Upper lobe of left lung (tissue), 6 donors: ENCODE measurements at places on chromosomes 6 and 20. TPM values are rescaled to one million over a fixed set of nuclear protein-coding genes. Genes with fewer than 3 reads are reported as not detected.

Gene RBCK1
- total RNA-seq: 179 TPM

- DNase-seq: no peak
These were observed 6.7 kb upstream of the FAM110A start for GRCh38 chr20:826695-827323.

- no peak for DNase-seq
These were observed 49.7 kb downstream of the PTPRA start for GRCh38 chr20:2922957-2923356.

- DNase-seq: no peak
These were observed 113.9 kb upstream of the SALL4 start for GRCh38 chr20:51916244-51916643.

DNA sequence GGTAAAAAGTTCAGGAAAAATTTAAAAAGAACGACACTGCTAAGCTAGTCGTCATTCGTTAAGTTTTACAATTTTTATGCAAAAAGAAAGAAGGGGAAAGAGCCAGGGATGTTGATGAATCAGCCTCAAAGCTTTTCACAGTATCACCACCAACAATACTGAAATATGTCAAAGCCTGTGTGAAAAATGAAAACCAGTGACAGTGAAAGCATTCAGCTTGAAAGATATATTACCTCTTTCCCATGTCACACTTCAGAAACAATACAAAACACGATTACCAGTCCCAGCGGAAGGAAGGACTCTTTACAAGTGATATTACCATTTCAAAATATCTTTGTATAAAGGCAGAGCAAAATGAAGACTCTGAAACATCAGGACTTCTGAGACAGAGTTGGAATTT, 489.2 kb downstream of the EPHA7 start:
- DNase-seq: no peak

DNA sequence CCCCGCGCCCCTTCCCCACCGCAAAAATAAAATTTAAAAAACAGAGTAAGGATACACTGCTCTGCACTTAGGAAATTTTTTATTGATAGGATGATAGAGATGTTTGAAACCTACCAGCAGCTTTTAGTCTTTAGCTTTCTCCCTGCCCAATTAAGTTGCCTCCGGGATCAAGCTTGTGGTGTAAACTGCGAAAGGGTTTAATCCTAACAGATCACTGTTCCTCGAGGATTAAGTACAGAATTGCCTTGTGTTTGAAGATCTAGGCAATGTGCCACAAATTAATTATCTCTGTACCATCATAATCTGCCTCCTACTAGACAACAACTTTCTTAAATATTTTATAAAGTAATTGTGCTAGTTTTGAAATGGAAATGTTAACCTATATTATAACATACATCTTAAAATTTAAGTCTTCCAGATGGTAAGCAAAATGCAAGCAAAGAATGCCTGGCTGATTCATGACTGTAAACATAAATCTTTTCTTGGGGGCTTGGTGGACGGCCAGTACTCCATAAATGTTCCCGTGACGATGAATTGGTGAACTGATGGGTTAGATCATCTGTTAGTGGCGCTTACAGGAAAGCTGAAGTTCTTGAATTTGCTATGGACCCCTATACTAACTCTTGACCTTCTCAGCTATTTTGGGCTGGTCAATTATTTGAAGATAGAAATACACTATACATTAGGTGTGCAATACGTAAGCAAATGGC, 58.0 kb upstream of the ARHGAP18 start:
- DNase-seq: no peak

Gene ULBP1
- 0.46 TPM for total RNA-seq

DNA sequence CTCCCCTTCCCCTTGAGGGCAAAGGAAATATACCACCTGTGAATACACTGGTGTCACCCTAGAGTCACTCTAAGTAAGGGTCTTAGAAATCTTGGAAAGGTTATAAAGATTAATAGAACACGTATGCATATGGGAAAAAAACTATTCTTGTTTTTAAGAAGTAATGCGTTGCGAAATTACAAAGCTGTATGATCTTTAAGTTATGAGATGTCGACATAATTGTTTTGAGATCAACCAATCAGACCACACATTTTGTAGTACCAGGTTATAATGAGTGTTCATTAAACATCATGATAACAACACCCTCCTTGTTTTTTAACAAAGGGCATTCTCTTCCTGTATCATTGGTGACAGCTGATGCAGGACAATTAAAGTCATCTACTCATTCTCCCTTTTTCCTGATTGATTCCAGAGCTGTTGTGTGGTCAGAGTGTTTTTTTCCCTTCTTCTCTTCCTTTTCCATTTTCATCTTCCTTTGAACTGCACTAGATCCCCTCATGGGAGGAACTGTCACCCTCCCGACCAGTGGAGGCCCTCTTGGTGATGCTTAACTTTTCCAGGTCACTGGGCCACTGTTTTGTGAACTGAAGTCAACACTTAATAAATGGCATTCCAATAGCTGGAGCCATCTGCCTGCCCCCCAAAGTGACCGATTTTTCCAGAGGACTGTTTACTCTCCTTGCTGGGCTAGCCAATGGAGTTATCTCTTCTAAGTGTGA, 37.0 kb downstream of the PRDM1 start:
- no peak for DNase-seq

GRCh38 chr6:100404051-100404450, 60.7 kb downstream of the SIM1 start:
- no peak for DNase-seq

DNA sequence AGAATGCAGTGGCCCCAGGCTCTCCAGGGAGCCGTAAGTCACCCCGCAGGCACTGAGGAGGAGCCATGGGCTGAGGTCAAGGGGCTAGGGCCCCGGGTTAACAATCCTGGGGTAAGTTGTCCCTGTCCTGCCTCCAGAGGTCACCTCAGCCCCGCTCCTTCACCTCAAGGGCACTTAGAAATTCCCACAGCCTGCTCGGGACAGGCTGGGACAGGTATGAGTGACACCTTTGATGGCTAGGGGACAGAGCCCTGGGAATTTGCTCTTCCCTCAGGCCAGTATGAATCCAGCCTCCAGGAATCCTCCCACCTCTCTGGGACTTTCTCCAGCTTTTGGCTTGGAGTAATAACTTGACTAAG, 3.5 kb upstream of the GRM4 start:
- DNase-seq: no peak

DNA sequence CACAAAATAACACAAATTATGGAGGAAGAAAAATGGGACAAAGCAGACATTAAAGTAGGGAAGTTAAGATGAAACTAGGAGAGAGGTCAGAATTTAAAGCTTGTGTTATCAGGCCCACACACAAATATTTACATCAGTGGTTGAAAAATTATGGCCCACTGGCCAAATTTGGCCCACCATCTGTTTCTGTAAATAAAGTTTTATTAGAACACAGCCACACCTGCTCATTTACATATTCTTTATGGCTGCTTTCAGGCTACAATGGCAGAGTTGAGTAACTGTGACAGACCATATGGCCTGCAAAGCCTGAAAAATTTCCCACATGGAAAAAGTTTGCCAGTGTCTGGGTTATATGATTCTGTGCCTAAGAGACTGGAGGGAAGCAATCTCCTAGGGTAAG, 49.0 kb downstream of the SLC22A23 start:
- no peak for DNase-seq

- no peak for DNase-seq
These were observed 163.9 kb upstream of the SULF2 start for GRCh38 chr20:47949230-47949629.

Gene FAM83C
- not detected for total RNA-seq

GRCh38 chr6:128474481-128474880, 45.9 kb downstream of the PTPRK start:
- DNase-seq: no peak

GRCh38 chr6:143427109-143427817, 23.2 kb downstream of the ADAT2 start:
- peak; percentile 89 for DNase-seq

Gene NNAT
- 0.76 TPM for total RNA-seq

GRCh38 chr6:138278326-138278725, 60.0 kb upstream of the PBOV1 start:
- no peak for DNase-seq

Gene SLC22A23
- 73.1 TPM for total RNA-seq

DNA sequence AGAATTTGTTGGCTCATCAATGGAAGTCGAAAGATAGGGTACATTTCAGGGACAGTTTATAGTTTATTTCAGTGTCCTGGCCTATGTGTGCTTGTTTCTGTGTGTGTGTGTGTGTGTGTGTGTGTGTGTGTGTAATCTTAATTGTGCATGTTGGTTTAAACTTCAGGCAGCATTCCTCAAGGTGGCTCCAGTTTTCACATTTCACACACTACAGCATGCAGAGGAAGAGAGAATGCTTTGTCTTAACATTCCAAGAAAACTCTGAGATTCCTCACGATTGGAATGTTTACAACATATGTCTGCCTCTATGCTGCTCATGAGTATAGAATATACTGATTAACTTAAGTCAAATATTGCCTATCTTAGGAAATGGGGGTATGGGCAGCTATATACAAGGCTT, 332.6 kb upstream of the EPHA7 start:
- DNase-seq: no peak

Gene HTR1E
- not detected for total RNA-seq

DNA sequence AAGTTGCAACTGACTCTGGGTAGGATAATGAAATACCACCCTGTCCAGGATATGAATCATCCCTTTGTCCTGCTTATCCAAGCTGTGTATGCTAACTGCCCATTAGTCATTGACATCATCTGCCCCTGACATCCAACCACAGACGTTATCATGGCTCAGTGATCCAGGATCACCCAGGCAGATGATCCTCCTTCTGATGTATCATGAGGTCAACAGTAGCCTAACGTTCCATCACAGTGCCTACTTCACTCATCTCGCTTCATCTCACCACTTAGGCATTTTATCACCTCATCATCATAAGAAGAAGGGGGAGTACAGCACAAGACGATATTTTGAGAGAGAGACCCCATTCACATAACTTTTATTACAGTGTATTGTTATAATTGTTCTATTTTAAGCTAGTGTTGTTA, 13.4 kb upstream of the BTN3A2 start:
- no peak for DNase-seq

- peak; percentile 38 for DNase-seq
These were observed 26.2 kb upstream of the GATA5 start for GRCh38 chr20:62501801-62502495.

DNA sequence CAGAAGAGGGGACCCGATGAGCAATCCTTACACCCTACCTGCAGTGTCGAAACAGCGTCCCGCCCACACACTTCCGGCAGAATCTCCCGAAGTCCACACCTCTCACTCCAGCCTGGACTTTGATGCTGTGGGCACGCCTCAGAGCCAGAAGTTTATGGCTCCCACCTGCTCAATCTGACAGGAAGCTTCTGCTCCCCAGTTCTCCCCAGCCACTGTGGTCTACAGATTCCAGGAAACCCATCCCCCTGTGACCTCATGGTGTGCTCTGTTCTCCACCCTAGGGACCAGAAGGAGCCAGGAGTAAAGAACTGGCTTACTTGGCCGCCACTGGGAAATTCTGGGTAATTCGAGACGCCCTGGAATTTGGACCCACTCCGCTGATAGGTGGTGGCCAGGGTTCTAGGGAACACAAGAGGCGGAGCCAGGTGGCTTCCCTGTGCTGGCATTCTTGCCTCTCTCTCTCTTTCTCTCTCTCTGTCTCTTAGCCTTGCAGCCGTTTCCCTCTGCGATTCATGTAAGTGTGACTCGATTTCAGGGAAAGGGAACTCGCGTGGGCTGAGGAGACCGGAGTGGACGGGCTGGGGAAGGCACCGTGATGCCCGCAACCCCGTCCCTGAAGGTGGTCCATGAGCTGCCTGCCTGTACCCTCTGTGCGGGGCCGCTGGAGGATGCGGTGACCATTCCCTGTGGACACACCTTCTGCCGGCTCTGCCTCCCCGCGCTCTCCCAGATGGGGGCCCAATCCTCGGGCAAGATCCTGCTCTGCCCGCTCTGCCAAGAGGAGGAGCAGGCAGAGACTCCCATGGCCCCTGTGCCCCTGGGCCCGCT, at the start of gene TRIM15:
Gene TRIM15, plus strand, starts transcription at position 457 of the 828 bp plus-strand sequence. Its CDS starts 139 bp downstream, at position 596.
- no peak for DNase-seq
